NT2/D1 (cell line): ENCODE measurements at places on chromosomes 1 and 21.

GRCh38 chr1:183806125-183806524 is 1.2 kb downstream of the RGL1 start:
- DNase-seq = no peak

GRCh38 chr1:185972096-185972850 is 238.1 kb downstream of the HMCN1 start:
- no peak for DNase-seq

- DNase-seq = no peak
These were observed 21.9 kb downstream of the MAP7D1 start for GRCh38 chr1:36177589-36178431.

DNA sequence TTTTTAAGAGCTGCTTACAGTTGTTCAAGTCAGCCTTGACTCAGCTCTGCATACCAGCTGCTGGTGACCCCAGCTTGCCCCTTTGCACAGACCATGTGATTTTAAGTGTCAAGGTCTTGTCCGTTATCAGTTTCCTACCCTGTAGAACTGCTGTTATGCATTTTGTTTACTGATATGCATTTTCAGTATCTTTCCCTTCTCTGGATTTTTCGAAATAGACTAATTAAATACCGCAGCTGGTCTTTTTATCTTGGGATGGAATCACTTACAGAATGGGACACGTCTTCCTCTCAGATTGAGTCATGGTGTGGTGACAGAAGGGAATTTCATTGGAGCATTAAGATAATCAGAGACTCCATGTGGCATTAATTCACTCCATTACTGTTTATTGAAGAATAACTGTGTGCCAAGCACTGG is 145.6 kb downstream of the FMN2 start:
- no peak for DNase-seq

DNA sequence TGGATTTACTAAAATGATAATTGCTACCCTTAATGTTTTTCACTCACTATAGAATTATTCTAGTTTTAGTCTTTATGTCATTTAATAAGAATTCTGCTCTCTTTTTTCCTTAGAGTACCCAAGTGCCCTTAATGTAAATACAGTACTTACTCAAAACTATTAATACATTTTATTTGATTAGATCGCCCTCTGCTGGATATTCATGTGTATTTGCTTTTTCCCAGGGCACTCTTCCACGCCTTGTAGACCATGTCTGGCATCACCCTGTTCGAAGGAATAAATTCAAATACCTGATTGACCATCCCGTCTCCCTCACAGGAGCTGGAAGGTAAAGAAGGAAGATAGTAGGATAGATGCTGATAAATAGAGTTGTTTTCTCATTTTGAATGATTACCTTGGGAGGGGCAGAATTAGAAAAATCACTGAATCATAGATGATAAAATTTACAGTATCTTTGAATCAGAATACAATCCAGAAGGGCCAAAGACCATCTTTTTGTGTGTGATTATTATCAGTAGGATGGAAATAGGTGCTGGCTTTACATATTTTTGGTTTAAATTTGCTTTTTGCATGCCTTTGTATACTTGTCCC is 4.1 kb downstream of the AXDND1 start:
- DNase-seq = peak; percentile 57

DNA sequence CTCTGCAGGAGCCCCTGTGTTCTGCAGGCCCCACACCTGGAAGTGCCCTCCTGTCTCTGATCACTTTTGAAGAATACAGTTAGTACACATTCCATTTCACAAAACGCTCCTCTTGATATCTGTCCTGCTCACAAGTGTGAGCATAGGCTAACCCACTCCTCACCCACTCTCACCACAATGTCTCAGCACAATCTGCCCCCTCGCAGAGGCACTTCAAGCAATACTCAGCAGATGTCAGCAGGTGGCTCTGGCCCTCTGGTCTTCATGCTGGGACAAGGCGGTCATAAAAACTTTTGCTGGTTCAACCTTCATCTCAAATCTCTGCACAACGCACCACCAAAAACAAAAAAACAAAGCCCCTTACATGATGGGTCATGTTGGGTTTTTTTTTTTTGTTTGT is 671.2 kb downstream of the MATN1 start:
- DNase-seq = no peak

DNA sequence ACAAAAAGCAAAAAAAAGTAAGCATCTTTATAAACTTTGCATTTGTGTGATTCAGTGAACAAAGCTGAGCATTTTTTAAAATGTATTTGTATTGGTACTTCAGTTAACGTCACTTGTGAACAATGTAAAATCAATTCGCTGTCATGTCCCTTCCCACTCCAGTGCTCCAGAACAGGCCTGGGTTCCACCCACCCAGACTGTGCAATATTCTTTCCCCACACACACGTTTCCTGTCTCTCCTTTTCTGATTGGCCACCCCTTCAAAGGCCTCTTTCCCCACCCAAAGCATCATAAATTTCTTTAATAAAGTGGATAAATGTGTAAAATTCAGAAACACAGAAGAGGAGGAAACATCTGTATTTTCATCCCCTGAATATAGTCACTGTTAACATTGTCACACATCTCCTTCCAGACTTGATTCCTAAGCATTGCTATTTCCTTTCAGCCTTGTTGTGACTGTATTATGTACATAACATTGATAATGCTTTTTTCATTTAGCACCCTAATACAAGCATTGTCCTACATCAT is 12.0 kb downstream of the CLEC20A start:
- no peak for DNase-seq

DNA sequence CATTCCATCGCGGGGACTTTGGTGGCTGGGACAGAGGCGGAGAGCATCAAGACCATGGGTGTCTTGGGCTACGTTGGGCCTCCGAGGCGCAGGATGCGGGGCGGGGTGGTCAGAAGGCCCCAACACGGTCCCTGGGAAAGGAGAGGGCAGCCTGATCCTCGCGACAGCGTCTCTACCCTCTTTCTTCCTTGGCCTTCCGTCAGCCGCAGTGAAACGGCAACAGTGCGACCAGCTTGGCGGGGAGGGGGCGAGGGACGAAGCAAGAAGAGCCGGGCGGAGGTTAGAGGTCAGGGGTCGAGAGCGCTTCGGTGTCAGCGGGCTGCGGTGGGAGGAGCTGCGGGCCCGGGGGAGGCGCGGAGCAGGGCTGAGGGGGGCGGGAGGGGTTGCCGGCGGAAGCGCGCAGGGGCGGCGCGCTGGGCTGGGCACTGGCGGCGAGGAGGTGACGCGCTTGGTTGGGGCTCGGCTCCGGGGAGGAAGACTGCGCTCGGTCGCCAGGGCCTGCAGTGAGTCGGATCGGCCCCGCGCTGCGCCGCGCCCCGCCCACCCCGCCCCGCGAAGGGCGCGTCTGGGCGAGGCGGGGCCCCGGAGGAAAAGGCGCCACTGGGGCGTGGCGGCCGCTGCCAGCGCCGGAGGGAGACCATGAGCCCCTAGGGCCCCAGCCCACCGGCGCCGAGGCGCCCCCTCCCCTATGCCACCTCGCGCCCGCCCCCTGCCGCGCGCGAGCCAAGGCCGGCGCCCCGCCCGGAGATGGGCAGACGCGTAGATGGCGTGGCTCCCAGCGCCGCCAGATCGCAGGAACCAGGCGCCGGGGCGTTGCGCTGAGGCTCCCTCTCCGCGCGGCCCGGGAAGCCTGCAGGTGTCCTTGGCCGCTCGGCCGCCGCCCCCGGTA is at the start of gene KCNC4:
Gene KCNC4 (plus strand): TSS at position 600 of the 889 bp plus-strand sequence. CDS start 1,186 bp downstream, outside the sequence.
- no peak for DNase-seq

DNA sequence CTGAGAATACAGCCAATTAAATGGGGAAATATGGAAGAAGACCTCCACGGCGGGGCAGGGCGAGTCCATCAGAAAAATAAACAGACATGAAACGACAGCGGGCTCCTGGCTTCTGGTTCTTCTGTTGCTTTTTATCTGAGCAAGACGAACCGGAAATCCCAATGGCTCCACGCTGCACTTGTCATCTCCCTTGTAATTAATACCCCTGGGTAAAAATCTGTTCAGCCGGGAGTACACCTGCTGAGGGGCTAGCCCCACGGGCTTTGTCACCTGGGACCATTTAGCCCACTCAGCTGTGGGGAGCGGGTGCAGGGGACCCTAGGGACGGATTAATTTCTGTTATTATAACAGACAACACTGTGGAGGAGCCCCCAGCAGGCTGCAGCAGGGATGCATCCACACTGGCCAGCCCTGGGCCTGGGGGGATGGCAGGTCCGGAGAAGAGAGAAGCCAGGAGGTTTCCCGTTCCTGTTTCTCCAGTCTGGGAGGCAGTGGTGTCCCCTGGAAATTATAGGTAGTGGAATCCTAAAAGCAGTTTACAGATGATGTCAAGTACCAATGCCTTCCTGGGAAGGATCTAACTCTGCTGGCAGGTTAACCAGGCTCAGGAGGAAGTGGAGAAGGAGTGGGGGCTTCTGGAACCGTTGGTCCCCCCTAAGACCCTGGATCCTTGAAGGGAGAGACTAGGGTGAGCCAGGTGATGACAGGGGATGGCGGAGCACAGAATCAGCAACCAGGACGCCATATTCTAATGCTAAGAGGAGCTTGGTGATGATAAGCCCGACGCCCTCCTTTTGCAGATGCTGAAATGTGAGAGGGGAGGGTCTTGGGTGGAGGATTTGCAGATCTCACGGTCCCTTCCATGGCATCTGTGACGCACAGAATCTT is 566.1 kb downstream of the PTPRU start:
- DNase-seq = no peak

GRCh38 chr21:38352536-38353219 is 95.9 kb downstream of the KCNJ15 start:
- peak; percentile 70 for DNase-seq

DNA sequence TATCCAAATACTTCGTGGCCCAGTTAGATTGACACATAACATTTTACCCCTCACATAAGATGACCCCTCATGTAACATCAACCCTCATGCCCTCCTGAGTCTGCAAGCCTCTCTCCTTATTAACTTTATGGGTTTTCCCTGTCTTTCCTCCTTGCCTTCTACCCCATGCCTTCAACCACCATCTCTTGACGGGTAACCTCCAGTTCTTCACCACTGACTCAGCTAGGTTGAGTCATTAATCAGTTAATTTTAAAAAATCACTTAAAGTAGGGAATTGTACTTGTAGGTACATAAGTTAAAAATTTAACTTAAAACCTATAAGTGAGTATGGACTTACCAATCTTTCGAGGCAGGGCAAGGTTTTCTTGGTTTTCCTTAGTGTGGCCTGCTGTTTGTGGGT is 330.7 kb downstream of the CAMTA1 start:
- DNase-seq = no peak

GRCh38 chr1:87523466-87523865 is 194.8 kb downstream of the LMO4 start:
- DNase-seq = no peak

- DNase-seq = peak; percentile 89
These were observed 142.5 kb downstream of the SYT2 start for GRCh38 chr1:202567738-202568137.

DNA sequence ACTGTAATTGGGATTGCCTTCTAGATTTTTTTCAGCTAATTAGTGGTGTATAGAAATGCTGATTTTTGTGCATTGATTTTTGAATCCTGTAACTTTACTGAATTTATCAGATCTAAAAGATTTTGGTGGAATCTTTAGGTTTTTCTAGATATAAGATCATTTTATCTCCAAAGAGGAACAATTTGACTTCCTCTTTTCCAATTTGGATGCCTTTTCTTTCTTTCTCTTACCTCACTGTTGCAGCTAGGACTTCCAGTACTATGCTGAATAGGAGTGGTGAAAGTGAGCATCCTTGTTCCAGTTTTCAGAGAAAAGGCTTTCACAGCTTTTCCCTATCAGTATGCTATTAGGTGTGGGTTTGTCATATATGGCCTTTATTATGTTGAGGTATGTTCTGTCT is 53.6 kb downstream of the TESK2 start:
- DNase-seq = no peak

DNA sequence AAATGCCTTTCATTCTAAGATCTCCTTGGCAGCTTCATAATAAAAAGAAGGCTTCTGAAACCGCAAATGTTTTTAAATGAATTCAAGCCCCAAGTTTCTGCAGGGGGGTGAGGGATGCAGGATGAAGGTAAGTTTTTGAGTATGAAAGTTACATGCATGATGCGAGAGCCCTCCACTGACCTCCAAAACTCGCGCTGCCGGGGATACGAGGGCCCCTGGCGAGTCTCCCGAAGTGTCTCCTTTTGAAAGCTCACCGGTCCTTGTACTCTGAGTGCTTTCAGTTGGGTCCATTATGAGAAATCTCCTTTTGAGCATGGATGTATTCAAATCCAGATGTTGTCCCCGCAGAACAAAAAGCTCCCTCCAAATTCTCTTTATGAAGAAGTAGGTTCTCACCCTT is 18.9 kb upstream of the ZC3H12A start:
- no peak for DNase-seq

DNA sequence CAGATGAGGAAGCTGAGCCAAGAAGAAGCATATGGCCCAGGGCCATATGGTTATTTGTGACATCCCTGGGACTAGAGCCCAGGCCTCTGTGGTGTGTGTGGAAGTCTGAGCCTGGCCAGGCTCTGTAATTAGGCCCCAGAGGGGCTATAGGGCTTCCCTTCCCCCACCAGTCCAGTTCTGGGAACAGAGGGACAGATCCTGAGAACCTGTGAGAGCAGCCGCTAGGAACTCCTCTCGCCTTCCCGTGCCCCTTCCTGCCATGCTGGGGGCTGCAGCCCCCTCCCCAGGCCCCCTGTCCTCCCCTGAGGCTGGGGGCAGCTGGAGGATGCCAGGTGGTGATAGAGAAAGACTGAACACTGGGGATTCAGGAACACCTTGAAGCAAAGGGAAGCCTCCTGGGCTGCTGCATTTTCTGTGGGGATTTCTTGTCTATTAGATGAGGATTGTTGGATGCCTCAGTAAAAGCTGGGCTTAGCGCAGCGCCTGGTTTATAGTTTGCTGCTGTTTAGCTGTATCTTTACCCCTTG is 33.3 kb downstream of the COQ8A start:
- no peak for DNase-seq

GRCh38 chr1:110328274-110328673 is 10.9 kb upstream of the RBM15 start:
- DNase-seq = no peak

DNA sequence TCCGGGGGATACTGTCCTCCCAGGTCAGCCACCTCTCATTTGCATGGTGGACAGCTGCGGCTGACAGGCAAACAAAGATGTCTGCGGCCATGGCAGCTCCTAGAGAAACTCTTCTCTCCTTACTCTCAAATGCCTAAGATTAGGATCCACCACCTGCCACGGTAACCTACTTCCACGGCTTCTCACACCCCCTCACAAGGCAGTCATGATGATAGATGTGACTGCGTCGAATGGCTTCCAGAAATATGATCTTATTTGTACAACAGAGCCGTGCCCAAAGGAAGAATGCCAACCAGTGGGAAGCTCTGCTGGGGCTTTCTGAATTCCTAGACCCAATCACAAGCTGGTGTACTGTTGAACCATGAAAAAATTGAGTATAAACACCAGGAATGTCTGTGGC is 73.4 kb downstream of the BACE2 start:
- no peak for DNase-seq

DNA sequence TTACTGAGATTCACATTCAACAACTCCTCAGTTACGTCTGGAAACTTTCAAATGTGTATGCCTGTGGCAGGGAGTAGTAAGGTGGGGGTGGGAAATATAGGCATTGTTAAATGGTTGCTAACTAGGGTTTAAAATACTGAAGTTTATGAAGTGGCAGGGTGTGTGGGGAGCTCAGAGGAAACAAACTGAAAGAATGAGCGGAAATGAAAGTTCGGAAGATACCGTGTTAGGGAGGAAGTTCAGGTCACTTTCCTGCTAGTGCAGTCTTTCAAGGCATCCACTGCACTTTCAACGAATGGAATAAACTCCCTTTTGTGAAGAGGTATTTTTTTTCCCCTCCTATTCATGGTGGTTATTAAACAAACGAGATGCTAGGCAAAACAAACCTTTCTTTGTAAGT is 19.7 kb downstream of the SYNJ1 start:
- no peak for DNase-seq
